A172 (cell line): ENCODE measurements at places on chromosomes 6 and 20. TPM values are rescaled to one million over a fixed set of nuclear protein-coding genes. Genes with fewer than 3 reads are reported as not detected.

The ULBP2 gene
- 13.2 and 17.3 TPM in 2 replicates for total RNA-seq

The RHAG gene
- total RNA-seq: not detected in 2 replicates

DNA sequence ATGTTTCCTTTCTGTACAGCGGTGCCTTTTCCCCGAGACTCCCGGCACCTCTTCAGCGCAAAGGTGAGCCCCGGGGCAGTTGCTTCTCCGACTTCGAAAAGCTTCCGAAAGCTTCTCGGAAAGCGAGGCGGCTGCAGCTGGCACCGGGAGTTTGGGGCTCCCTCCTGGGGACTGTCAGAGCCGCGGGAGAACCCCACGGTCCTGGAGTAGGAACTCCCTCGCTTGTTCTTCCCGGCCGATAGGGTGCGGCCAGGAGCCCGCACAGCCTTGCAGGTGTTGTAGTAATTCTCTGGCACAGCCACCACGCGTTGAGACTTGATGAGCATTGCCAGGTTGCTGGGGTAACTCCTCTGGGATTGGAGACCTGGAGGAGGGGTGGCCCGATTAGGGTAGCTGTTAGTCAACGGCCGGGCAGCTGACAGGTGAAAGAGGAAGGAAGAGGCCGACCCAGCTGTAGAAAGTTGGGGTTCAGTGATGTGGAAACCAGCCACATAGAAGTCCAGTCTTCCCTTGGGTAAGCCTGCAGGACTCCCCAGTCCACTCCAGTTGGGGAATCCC is 721 bp downstream of the KDM1B start:
- peak; percentile 63 for DNase-seq

GRCh38 chr6:41455818-41456217 is 90.4 kb upstream of the FOXP4 start:
- DNase-seq: no peak

DNA sequence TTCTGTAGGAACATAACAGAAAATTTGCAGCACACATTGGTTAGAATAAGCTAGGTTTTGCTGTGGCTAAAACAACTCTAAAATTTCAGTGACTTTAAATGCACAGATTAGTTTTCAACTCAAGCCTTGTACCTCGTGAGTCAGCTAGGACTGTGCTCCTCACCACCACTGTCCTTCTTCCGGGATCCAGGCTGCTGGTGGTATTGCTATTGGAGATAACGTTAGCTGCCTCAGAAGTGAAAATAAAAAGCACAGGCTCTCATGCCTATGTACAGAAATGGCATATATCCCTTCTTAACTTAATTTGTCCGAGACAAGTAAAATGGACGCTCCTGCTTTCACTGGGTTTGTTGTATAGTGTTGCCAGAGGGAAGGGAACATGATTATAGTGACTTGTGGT is 931.1 kb upstream of the EYS start:
- DNase-seq: peak; percentile 8

GRCh38 chr6:3471711-3472110 is 14.9 kb upstream of the SLC22A23 start:
- DNase-seq: no peak

- DNase-seq: no peak
These were observed 54.7 kb downstream of the RNASET2 start for GRCh38 chr6:166901626-166902025.

- no peak for DNase-seq
These were observed 212.4 kb upstream of the ARID1B start for GRCh38 chr6:156564807-156565149.

GRCh38 chr6:42551217-42551616 is 12.6 kb upstream of the UBR2 start:
- no peak for DNase-seq
